ENCODE measurements at places on chromosomes 6 and 20. TPM values are rescaled to one million over a fixed set of nuclear protein-coding genes. Genes with fewer than 3 reads are reported as not detected.

- DNase-seq = peak; percentile 76
Observed at GRCh38 chr6:41271901-41272395, 14.5 kb downstream of the TREM1 start.

- DNase-seq = no peak
Observed at GRCh38 chr20:30487947-30488926, 769.2 kb upstream of the DEFB115 start.

DNA sequence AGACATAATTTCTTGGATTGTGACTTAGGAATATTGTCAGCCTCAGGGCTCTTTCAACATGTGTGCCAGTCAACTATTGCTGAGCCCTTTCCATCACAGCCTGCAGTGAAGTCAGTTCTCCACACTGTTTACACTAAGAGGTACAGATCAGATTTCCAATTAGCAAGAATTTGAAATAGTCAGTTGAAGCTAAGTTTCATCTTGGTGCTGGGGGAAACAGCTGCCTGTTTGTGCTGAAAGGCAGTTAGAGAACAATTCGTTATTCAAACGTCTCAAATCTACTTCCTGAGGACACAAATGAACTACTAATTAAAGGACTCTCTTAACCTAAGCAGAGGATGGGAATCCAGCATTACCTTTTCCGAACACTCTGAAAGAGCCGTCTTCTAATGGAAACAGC is 25.9 kb downstream of the ADGRF1 start:
- DNase-seq = no peak

DNA sequence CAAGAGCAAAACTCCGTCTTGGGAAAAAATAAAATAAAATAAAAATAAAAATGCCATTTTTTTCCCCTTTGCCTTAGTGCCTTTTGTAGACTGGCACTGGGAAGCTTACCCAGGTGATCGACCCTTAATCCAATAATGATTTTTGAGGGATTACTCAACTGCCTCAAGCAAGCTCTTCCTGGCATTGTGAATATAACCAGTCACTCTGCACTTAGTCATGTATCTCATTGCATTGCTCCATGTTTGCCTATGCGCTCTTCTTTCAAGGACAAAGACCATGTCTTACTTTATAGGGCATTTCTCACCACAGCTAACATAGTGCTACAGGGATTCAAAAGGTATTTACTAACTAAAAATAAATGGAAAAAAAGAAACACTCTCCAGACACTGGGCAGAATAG is 13.0 kb downstream of the GFOD1 start:
- no peak for DNase-seq

GRCh38 chr20:58841539-58842264 is 9.0 kb downstream of the GNAS-AS1 start:
- no peak for DNase-seq

DNA sequence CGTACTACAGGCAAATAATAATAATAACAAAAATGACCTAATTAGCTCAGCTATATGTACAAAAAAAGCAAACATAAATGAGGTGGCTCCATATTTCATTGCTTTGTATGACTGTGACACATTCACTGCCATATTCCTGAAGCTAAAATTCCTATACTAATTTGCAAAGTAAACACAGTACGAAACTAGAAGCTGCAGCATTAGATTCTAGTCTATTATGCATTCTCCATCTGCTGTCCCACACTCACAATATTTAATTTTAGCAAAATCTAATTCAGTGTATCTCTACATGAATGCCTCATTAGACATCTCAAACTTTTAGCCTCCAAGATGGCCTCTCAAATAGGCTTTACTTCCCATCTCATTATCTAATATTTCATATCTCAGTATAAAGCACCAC is 55.1 kb downstream of the ATG5 start:
- no peak for DNase-seq

GRCh38 chr6:70371454-70372105 is 41.7 kb upstream of the FAM135A start:
- no peak for DNase-seq

- no peak for DNase-seq
Observed at GRCh38 chr6:48859562-48860123, 603.4 kb downstream of the MMUT start.

DNA sequence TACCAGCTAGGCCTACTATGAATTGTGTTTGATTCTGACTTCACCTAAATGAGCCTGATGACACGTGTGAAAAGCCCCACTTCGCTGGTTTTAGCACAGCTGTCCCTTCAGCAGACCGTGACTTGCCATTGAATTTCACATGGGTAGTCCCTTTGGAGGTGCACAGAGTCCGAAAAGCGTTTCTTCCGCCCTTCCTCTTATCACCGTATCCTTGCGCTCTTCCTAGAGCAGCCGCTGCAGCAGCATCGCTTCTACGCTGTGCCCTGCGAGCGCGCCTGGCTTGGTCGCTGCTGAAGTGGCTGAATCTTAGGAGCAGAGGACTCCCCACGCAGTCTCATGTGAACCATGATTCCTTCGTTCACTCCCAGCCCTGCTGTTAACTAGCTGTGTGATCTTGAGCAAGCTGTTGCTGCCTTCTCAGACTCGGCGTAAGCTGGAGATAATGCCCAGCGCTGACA is 127.0 kb downstream of the PACRG start:
- no peak for DNase-seq

DNA sequence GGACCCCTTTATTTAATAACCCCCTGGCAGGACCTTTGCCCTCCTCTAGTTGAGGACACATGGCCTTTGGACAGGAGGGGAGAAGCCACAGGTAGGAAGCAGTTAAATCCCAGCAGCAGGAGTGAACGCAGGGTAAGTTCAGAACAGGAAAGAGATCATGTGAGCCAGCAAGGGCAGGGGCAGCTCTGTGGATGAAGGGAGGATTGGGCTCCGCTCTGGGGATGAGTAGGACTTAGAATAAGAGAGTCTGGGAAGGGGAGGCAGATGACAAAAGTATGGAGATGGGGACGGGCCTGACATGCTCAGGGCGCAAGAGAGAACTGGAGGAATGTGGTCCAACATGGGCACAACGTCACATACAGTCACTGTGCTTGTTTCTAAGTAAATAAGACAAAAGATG is 89.0 kb downstream of the NDUFAF5 start:
- DNase-seq = no peak

DNA sequence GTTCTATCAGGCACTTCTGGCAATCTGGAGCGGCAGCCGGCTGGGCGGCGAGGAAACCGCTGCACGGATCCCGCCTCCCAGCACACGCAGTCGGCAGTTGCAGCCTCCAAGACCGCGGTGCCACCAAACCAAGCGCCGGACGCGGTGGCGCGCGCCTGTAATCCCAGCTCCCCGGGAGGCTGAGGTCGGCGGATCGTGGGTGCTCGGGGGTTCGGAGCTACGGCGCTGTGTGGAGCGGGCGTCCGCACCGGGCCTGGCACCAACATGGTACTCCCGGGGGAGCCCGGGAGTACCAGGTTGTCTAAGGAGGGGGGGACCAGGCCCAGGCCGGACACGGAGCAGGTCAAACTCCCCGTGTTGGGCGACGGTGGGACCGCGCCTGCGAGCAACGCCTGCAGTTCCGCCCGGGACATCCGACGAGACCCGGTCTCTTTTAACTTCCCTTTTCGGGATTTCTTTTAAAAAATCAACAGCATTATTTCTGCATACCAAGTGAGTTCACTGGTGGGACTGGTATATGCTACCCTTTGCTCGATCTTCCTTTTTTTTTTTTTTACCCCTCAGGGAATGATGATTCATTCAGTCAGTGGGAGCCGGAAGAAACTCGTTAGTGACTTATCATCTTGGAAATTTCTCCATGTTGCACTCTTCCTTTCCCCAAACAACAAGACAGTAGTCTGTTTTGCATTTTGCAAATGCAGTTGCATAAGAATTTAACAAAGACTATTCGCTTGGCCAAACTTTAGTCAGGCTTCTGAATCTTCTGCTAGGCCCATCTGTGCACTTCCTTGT is 27.6 kb downstream of the ZNF311 start:
- DNase-seq = no peak

DNA sequence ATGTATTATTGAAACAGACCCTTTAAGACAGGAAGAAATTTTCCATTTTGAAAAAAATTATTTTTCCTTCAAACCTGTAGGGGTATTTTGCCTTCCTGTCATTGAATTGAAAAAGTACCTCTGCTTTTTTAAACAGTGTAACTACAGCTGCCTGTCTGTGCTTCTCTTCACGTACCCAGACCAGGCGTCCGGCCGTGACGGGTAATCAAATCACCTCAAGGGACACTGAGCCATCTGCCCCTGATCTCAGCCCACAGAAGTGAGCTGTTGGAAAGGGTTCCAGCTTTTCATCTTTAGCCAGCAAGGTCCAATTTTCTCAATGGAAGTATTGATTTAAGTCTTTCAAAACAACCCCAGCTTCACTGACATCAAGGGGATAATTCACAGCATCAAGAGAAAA is 58.0 kb downstream of the SLC35D3 start:
- no peak for DNase-seq

DNA sequence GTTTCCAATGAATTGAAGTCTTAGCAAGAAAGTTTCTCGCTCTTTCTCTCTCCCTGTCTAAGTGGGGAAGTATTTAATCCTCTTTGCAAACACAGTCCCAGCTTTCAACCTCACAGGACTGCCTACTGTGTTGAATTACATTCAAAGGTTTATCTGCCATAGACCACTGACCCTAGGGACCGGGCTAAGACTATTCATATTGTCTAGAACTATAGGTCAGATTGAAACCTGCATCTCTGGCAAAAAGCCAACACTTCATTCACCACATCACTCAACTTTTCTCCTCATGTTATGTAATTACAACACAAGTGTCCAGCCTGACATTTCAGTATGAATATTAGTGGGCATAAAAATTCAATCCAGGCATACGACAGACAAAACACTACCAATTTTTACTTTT is 314.7 kb upstream of the RSPO3 start:
- DNase-seq = no peak

DNA sequence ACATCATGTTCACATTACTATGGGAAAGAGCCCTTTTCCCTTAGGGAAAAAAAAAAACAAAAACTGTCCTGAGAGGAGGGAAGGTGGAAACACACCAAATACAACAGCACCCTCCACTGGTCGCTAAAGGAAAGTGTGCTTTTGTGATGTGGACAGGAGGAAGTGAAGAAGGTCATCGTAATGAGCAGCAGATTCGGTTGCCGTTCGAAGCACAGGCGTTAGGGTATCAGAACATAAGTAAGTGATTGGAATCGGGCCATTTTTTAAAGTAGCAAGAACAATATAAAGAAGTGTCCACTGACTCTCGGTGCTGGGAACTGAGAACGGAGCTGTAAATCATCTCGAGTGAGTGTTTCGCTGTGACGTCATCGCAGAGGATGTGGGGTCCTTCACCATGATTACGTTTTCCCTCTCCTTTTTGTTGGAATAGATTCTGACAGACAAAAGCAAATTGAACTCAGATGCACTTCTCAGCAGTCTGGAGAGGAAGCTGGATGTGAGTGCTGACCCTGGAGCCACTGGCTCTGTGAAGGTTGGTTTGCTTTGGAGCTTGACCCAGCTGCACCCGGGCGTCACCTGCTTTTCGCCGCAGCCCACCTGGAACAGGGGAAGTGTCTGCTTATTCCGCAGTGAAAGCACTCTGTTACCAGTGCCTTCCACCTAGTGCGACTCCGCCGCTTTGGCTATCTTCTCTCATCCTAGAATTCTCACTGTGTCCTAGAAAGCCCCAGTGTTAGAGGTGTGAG is 203.6 kb upstream of the GMDS start:
- DNase-seq = peak; percentile 31

DNA sequence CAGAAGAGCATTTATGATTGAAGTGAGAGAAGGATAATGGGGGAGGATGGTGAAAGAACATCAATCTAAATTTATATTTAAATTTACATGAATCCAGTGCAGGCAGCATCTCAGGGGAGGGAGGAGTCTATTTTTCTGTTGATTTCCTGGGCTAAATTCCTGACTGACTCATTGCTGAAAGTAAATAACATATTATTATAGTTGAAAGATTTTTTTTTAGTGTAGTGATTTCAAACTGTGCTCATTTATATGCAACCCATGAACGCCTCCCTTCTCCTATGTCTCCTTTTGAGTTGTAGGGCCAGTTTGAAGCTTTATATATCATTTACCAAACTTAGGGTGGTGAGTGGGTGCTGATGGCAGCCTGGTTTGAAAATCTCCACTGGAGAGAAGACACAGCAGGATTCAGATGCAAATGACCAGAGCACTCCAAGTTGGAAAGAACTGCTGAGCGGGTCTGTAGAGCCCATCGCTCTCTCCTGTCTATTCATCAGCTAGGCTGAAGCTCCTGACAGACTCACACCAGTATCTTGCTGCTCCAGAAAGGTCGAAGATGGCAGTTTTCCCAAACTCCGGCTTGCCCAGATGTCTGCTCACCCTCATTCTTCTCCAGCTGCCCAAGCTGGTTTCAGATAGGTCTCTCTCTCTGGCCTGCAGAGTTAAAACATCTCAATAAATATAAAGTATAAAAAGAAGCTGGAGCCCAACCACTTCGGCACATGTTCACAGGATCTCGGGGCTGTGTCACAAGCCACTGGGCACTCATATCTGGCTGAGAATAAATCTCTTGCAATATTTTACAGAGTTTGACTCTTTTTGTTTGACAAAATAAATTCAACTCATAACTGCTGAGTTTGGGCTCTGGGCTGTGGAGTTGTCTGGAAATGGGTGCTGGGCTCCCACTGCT is 18.3 kb downstream of the BTN2A1 start:
- no peak for DNase-seq

DNA sequence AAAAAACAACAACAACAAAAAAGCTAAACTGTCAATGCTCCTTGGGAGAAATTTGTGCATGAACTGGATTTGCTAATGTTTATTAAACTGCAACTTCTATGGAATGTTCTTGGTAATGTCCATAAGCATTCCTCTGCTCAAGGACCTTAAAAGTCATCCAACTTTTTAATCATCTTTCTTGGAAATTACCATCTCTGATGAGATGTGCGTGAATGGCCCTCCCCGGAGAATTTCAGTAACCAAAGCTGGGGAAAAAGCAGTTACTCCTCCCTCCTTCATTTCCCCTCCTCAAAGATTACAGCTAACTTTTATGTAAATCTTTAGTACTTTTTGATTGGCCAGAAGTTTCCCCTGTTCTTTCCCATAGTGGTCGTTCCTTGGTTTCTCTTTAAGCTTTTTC is 5.2 kb downstream of the TBCC start:
- no peak for DNase-seq

- no peak for DNase-seq
Observed at GRCh38 chr6:22550971-22551670, 18.2 kb upstream of the HDGFL1 start.

CST4 gene
- total RNA-seq = not detected

SLC12A5 gene
- not detected for total RNA-seq

PLN gene
- 0.99 TPM for total RNA-seq

RPL7L1 gene
- total RNA-seq = 56.3 TPM

FAM162B gene
- not detected for total RNA-seq

CGAS gene
- total RNA-seq = 4.0 TPM

NSFL1C gene
- 23.1 TPM for total RNA-seq

All from body of pancreas (tissue), 4 donors.